ENCODE measurements at places on chromosomes 1 and 21.

- no peak for DNase-seq
Observed at GRCh38 chr21:33067043-33067442, 2.9 kb upstream of the OLIG1 start.

- no peak for DNase-seq
Observed at GRCh38 chr1:57265104-57265503, 158.8 kb downstream of the DAB1 start.

- DNase-seq, result no peak
Observed at GRCh38 chr1:216005916-216006315, 417.3 kb downstream of the USH2A start.

- DNase-seq, result no peak
Observed at GRCh38 chr1:48676822-48677221, 99.9 kb downstream of the BEND5 start.

- no peak for DNase-seq
Observed at GRCh38 chr1:184803180-184803492, 48.5 kb upstream of the EDEM3 start.

- DNase-seq, result no peak
Observed at GRCh38 chr1:233631810-233632405, 18.0 kb downstream of the KCNK1 start.

DNA sequence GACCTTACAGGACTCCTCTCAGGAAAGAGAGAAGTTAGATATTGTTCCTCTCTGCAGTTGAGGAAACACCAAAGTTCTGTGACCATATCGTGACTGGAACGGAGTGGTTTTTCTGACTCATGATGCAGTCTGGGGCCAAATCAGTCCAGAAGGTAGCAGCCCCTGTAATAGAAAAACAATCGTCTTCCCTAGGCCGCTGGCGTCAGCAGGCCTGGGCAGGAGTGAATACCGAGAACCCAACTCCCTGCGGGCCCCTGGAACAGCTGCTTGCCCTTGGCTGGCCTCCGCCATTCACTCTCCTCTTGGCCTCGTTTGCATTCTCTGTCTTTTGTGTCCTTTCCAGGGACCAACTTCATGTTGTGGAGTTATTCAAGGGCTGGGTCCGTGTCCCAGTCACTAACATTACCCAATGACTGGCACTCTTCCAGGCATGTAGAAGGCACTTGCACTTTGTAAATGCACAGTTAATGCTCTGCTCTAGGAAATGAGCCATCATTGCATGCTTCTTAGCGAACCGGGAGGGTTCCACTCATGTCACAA is 10.9 kb upstream of the CD101 start:
- DNase-seq, result no peak

DNA sequence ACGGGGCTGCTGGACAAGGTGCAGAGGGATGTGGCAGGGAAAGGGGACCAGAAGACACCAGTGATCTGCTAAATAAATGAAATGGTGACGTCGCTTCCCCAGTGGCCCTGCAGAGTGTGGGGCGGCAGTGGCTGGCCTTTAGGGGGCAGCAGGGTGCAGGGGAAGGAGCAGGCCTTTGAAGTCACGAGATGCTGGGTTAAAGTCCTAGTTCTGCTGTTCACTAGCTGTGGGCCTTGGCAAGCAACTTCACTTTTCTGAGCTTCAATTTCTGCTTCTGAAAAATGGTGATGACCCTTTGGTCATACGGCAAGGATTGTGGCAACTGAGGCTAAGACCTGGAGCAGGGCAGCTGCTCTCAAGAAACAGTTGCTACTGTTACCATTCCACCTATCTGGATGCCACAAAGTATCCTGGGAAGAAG is 9.2 kb upstream of the GALE start:
- DNase-seq, result peak; percentile 86

- DNase-seq, result no peak
Observed at GRCh38 chr1:165876121-165876520, 48.7 kb downstream of the UCK2 start.

DNA sequence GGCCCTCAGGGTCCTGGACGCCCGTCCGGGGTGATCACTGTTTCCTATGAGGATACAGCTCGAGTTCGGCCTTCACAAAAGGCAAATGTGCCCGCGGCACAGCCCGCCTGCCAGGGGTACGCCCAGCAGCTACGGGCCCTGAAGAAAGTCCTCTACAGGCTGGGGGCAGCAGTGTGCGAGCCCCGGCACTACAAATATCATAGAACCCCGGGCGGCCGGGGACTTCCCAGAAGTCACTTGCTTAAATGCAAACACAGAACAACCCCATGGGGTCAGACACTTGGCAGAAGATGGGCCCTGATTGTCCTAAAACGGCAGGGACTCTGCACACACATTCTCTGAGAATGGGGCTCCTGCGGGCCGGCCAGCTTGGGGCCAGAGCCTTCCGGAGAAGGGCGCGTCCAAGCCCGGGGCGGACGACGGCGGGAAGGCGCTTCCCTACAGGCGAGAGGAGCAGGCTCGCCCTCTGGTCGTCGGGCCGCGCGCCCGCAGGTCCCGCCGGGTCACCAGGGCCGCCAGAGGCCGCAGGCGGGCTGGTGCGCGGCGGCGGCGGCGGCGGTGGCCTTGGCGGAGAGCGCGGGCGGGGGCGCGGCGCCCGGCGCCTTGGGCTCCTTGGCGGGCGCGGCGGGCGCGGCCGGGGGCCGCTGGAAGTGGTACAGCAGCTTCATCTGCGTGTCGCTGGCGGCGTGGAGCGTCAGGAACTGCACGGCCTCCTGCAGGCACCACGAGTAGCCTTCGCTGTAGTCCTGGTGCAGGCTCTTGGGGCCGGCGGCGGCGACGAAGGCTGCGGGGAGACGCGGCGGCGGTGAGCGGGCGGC is 888 bp downstream of the HES5 start:
- DNase-seq, result peak; percentile 45

DNA sequence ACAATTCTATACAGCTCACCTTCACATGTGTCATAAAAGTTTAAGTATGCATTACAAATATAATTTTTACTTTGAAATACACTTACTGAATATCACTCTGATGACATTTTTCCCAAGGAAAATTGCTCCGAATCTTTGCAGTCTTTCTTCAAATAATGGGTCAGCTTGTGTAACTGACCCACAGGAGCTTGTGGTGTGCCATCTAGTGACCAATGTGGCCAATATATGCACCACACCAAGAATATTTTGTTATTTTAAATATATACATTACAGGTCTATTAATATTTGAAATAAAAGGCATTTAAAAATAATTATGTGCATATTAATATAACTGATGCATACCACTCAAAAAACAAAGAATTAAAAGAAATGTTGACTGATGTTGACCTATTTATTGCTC is 271.4 kb downstream of the TBX15 start:
- no peak for DNase-seq

- DNase-seq, result no peak
Observed at GRCh38 chr1:177278626-177279390, 108.0 kb downstream of the BRINP2 start.

DNA sequence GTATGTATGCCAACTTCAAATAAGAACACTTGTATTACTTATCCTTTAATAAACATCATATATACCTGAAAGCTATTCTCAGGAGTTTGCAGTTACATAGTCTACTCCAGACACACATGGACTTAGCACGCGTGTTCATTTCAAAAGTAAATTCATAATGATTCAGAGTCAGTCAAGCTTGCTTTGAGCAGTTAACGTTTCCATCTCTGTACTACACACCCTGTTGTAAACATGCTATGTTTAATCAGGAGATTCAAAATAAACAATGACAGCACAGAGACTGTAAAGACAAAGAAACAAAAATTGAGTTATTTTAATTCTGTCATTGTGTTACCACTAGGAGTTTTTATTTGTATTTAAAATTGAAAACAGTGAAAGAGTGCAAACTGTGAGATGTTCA is 119.6 kb downstream of the NRIP1 start:
- no peak for DNase-seq

GRCh38 chr1:85280636-85281035 is 4.2 kb upstream of the BCL10 start:
- DNase-seq, result no peak

GRCh38 chr1:9449976-9450696 is 89.1 kb upstream of the SLC25A33 start:
- no peak for DNase-seq

GRCh38 chr1:167425482-167425881 is 92.8 kb downstream of the CD247 start:
- no peak for DNase-seq

GRCh38 chr1:20164694-20165202 is 21.1 kb upstream of the UBXN10 start:
- no peak for DNase-seq

DNA sequence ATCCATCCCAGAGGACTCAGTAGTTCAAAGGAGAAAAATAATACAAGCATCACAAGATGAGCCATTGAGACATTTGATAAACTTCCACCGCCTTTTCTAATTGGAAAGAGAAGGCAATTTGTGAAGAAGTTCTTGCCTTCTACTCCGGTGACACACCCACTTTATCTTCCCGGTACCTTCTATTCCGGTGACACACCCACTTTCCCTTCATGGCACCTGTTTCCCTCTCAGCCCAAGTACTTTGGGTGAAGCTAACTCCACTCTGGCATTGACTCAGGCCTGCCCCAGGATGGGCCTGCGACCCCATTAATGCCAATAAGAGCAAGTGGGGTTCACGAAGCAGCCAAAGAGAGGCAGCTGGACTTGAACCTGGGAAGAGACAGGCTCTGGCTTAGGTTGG is 38.2 kb downstream of the CLDN14 start:
- no peak for DNase-seq

GRCh38 chr1:167232801-167233200 is 12.1 kb downstream of the POU2F1 start:
- DNase-seq, result no peak

GRCh38 chr21:44982558-44983250 is 42.9 kb downstream of the SLX9 start:
- DNase-seq, result no peak

GRCh38 chr1:72643142-72643541 is 360.8 kb upstream of the NEGR1 start:
- DNase-seq, result no peak

GRCh38 chr21:34203851-34204420 is 130.6 kb downstream of the MRPS6 start:
- DNase-seq, result no peak

DNA sequence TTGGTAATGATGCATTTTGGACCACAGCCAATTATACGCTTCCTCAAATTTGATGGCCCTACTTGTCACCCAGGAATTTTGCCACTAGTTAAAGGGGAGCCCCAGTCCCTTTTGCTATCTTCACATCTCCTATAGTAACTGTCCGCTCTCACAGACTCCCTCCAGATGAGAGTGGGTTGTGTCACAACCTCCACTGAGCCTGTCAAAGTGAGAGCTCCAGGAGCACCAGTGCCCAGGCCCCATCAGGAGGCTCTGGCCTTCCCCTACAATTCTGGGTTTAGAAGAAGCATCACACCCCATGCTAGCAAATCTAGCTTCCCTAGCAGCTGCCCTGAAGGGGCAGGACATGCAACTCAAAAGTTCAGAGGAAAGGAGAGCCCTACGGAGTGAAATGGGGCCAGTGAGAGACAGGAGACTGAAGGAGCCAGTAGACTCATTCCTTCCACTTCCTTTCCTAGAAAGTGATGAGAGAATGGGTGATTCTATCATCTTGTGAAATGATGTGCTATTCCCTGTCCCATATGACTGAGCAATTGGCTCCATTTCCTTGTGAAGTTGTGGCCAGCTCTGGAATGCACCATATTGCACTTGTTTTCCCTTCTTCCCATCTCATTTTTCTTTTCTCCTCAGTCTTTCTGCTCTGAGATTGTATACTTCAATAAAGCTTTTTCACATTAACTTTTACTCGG is 541.3 kb downstream of the DPYD start:
- DNase-seq, result no peak

GRCh38 chr1:164591858-164592257 is 32.9 kb downstream of the PBX1 start:
- DNase-seq, result no peak

DNA sequence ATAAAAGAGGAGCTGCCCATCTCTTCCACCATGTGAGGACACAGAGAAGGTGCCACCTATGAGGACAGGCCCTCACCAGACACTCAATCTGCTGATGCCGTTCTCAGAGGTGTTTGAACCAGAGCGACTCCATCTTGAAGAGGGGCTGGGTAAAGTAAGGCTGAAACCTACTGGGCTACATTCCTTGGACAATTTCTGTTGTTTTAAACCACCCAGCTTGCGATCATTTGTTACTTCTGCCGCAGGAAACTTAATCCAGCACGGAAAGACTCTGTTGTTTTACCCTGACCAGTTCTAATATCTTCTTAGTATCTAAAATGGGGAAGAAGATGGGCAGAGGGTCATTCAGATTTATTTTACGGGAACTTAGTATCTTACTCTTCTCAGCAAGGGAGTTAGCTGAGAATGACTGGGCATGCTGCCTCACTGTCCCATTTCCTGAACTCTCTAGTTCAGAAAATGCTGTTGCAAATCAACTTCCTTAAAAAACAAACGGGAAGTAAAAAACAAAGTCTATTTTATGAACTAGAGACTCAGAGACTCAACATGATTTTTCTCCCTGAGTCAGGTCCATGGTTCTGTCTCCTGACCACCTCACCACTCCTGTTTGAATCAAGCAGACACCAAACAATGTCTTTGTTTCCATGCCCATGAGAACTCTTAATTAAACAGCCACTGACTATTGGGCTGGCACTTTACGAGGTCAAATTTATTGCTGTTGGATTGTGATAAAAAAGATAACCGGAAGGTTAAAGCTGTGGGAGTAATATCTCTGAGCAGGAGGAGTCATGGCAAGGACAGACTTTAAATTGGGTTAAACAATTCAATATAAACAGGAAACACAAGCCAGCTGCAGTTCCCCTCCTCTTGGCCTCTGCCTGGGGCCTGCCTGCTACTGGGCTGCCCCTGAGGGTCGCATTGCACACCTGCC is 23.8 kb upstream of the IFNAR1 start:
- DNase-seq, result no peak

GRCh38 chr1:44610527-44611148 is 63.6 kb downstream of the TMEM53 start:
- no peak for DNase-seq

GRCh38 chr1:244161236-244161510 is 110.1 kb downstream of the ZBTB18 start:
- no peak for DNase-seq

GRCh38 chr1:92192246-92192645 is 25.5 kb upstream of the C1orf146 start:
- no peak for DNase-seq

- DNase-seq, result no peak
Observed at GRCh38 chr1:205375835-205376545, 19.3 kb upstream of the KLHDC8A start.

GRCh38 chr1:84876353-84876752 is 16.7 kb downstream of the LPAR3 start:
- peak; percentile 24 for DNase-seq

- DNase-seq, result no peak
Observed at GRCh38 chr21:42669041-42669440, 15.6 kb downstream of the PDE9A start.

DNA sequence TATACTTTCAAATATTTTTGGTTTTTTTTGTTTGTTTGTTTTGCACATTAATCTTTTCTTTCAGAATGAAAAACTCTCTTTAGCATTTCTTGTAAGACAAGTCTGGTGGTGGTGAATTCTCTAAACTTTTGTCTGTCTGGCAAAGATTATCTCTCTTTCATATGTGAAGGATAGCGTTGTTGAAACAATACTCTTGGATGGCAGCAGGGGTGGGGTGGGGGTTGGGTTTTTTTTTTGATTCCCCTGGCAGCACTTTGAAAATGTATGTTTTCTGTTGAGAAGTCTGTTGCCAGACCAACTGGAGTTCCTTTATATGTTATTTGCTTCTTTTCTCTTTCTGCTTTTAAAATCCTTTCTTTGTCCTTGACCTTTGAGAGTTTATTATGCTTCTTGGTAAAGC is 160.2 kb downstream of the VAV3 start:
- no peak for DNase-seq

- no peak for DNase-seq
Observed at GRCh38 chr1:1225238-1225845, 6.5 kb downstream of the SDF4 start.

GRCh38 chr1:108758796-108759195 is 12.3 kb downstream of the STXBP3 start:
- DNase-seq, result no peak
